ENCODE measurements at places on chromosomes 5 and 9.

GRCh38 chr9:108859459-108860114, 2.5 kb upstream of the ACTL7A start:
- no peak overlapping the region for H3K27ac ChIP-seq
- H3K36me3 ChIP-seq: no peaks in the 10 kb centered on the region
- H3K4me3 ChIP-seq: no peak overlapping the region
- no peaks in the 10 kb centered on the region for H3K4me1 ChIP-seq
- H3K27me3 ChIP-seq: no peaks in the 10 kb centered on the region

GRCh38 chr9:137588891-137589290, 1.4 kb downstream of the ZMYND19 start:
- H3K36me3 ChIP-seq: peaks cover 25% of the 10 kb centered on the region
- H3K4me3 ChIP-seq: peak overlapping the region; percentile 84
- no peaks in the 10 kb centered on the region for H3K27me3 ChIP-seq
- no peak for DNase-seq
- peaks cover 26% of the 10 kb centered on the region for H3K4me1 ChIP-seq
- no peak overlapping the region for H3K27ac ChIP-seq

DNA sequence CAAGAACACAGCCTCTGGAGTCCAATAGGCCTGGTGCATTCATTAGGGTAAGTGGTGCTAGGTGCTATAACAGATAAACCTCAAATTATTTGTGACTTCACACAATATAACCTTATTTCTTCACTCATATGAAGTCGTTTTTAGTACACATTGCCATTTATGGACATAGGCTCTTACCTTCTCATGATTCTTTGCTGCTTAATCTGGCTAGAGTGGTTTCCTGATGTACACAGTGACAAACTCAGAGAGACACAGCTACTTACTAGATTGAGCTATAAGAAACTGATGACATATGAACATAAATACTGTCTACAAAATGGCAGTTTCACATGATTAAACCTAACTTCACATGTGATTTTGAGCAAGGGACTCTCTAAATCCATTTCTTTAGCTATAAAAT, 14.2 kb upstream of the SUB1 start:
- no peak overlapping the region for H3K4me3 ChIP-seq
- no peak overlapping the region for H3K27ac ChIP-seq
- H3K36me3 ChIP-seq: no peaks in the 10 kb centered on the region
- DNase-seq: no peak

GRCh38 chr5:160959804-160960203, 107.8 kb upstream of the ATP10B start:
- H3K27ac ChIP-seq: no peak overlapping the region
- H3K36me3 ChIP-seq: no peaks in the 10 kb centered on the region
- no peak for DNase-seq
- H3K27me3 ChIP-seq: peaks cover 6% of the 10 kb centered on the region
- H3K4me1 ChIP-seq: no peaks in the 10 kb centered on the region
- H3K4me3 ChIP-seq: no peak overlapping the region

GRCh38 chr9:121984726-121985402, 108.2 kb downstream of the TTLL11 start:
- peaks cover 11% of the 10 kb centered on the region for H3K36me3 ChIP-seq
- H3K4me1 ChIP-seq: no peaks in the 10 kb centered on the region
- H3K4me3 ChIP-seq: no peak overlapping the region
- DNase-seq: no peak

DNA sequence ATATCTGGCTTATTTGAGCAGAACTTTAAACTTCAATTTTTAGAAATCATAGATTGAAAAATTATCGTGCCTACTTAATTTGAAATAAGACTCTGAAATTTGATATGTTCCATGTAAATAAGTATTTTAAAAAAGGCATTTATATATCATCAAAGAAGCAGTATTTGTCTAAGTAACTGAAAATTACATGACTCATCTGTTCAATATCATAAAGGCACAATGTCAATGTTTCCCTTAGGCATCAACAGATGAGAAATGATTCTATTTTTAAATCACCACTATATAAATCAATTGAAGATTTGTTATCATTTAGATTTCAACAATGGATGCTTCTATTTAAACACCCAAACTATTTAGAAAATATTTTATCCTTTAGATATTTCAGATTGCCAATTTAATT, 142.9 kb upstream of the POU5F2 start:
- peaks cover 22% of the 10 kb centered on the region for H3K4me1 ChIP-seq
- no peak overlapping the region for H3K27ac ChIP-seq

- DNase-seq: peak; percentile 75
- no peaks in the 10 kb centered on the region for H3K27me3 ChIP-seq
- H3K4me1 ChIP-seq: peaks cover 35% of the 10 kb centered on the region
- peak overlapping the region; percentile 90 for H3K27ac ChIP-seq
These were observed 1.0 kb downstream of the ANKH start for GRCh38 chr5:14870337-14871213.

DNA sequence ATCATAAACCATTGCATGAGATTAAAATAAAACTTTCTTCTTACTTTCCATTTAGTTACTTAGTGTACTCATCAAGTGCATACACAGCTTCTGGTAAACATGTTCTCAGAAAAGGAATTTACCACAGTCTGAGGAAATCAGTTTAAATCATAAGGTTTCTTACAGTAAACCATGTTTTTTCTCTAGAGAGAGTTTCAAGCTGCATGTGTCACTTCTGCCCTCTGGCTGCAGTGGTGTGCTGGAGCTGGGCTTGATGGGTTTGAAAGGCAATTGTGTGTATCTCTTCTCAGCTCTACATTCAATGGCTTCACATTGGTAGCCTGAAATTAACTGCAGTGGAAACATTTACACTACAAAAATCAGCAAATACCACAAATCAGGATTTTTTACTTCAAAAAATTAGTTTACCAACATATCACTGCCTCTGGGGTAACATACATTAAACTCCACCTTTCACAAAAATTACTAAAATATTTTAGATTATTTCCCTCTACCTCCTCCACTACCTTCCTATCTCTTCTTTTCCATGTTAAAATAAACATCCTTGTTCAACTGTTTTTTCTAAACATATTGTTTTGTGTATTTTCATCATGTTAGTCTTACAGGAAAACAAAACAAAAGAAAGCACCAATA, 414.3 kb downstream of the ANXA1 start:
- no peak overlapping the region for H3K27ac ChIP-seq
- H3K4me1 ChIP-seq: no peaks in the 10 kb centered on the region
- no peaks in the 10 kb centered on the region for H3K36me3 ChIP-seq

DNA sequence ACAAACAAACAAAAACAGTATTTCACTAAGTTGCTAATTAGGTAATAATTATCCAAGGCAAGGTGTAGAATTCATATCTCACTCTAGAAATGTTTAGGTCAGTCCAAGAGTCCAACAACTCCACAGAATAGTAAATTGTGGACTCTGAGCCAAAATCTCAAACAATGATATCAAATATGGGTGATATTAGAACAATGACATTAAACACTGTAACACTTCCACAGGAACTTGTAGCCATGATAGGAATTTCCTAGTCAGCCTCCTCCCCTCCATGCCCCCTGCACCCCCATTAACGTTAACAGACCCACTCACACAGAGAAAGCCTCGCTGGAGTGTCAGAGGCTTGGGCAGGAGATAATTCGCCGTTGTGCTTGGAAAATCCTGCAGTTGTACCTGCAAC, 305.0 kb upstream of the PIK3R1 start:
- no peak for DNase-seq
- peaks cover 4% of the 10 kb centered on the region for H3K27me3 ChIP-seq
- H3K36me3 ChIP-seq: no peaks in the 10 kb centered on the region
- no peak overlapping the region for H3K4me3 ChIP-seq

Data from activated CD8-positive, alpha-beta T cell treated with anti-CD3 and anti-CD28 coated beads for 36 hours (primary cell).